ENCODE measurements at places on chromosomes 3 and 15.

GRCh38 chr3:138296639-138297038 lies 33.0 kb downstream of the NME9 start:
- no peak for DNase-seq

- DNase-seq: peak; percentile 86
Observed at GRCh38 chr3:130892759-130893375, 1.0 kb upstream of the ATP2C1 start.

DNA sequence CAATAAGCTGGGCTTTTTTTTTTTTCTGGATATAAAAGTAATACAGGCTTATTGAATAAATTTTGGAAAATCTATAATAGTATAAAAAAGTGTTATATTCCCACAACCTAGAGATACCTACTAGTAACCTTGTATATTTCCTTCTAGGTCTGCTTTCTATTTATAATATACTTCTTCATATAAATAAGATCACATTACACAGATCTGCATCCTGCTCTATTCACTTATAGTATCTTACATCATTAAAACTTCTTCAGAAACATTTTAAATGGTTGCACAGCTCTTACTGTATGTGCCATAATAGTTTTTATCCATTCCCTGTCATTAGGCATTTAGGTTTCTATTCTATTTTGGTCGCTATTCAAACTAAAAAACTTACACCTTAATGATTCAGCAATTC lies 87.0 kb upstream of the TTBK2 start:
- DNase-seq: no peak

GRCh38 chr15:51736751-51737521 lies 519 bp downstream of the LYSMD2 start:
- DNase-seq: no peak

- no peak for DNase-seq
Observed at GRCh38 chr3:64908251-64908685, 220.5 kb upstream of the ADAMTS9 start.

GRCh38 chr3:9625656-9626055 lies 23.6 kb upstream of the MTMR14 start:
- DNase-seq: no peak

- DNase-seq: no peak
Observed at GRCh38 chr3:16927485-16927884, 42.7 kb downstream of the PLCL2 start.

- no peak for DNase-seq
Observed at GRCh38 chr3:155106119-155106518, 26.0 kb downstream of the MME start.

GRCh38 chr15:31483986-31484951 lies 157.6 kb downstream of the KLF13 start:
- DNase-seq: no peak

DNA sequence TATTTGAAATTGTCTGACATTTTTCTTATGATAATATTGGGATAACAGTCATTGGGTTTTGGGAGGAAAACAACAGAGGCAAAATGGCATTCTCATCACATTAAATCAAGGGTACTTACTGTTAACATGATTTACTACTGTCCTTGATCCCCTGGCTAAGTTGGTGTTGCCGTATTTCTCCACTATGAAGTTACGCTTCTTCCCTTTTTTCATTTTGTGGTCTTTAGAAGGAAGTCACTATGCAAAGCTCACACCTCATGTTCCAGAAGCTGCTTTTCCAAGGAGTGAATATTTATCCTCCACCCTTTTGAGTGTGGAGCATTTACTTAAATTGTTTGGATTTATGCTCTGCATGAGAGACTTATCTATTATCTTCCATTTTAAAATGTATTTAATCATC lies 63.7 kb downstream of the ALCAM start:
- DNase-seq: peak; percentile 44
